ENCODE measurements at places on chromosomes 11 and 22.

- DNase-seq = no peak
Measured at GRCh38 chr11:2342981-2343380, 34.1 kb upstream of the CD81 start.

DNA sequence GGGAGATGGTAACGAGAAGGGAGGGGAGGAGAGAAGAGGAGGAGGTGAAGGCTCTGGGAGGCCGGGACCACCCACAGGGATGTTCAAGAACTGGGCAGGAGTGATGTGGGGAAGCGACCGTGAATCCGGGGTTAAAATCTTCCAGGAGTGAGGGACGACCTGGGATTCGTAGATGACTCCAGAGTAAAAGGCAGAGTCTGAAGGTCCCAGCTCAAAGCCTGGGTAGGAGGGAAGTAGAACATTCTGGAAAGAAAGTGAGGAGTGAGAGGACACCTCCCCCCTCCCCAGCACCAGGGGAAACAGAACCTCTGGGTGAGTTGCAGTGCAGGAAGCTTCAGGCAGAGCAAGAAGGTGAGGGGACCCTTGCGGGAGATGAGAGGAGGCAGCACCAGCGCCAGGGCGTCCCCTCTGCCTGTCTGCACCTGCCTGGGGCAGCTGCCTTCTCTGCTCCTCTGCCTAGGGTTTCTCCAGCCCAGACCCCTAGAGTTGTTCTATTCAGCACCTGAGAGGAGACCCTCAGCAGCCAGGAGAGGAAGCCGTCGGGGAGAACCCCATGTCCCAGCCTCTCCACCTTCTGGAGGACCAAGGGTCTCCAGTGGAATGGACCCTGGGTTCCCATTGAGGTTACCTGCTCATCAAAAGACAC lies 49.7 kb downstream of the LINC01488 start:
- DNase-seq = no peak

- no peak for DNase-seq
Measured at GRCh38 chr11:14705067-14705466, 61.5 kb downstream of the PDE3B start.

GRCh38 chr11:1890856-1891830 lies 552 bp downstream of the PRR33 start:
- DNase-seq = peak; percentile 29

DNA sequence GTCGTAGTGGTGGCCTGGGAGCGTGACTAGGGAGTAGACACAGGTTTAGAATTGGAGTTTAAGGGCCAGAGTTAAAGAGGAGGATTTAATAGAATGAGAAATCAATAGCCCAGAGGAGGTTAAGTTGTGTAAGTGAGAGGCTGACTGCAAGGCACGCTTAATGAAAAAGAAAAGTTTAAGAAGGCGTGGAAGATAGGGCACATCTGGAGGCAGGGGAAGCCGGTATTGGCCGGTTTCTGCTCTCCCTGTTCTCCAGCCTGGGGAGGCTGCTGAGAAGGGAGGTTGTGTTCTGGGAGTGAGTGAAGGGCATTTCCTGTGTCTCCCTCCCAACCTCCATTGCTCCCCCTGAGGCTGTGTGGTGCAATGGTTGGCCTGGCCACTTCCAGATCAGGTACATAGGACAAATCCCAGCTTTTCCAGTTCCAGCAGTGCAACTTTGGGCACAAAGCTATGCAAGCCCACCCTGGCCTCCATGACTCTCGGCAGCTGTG lies 6.3 kb downstream of the GRIK4 start:
- DNase-seq = no peak

DNA sequence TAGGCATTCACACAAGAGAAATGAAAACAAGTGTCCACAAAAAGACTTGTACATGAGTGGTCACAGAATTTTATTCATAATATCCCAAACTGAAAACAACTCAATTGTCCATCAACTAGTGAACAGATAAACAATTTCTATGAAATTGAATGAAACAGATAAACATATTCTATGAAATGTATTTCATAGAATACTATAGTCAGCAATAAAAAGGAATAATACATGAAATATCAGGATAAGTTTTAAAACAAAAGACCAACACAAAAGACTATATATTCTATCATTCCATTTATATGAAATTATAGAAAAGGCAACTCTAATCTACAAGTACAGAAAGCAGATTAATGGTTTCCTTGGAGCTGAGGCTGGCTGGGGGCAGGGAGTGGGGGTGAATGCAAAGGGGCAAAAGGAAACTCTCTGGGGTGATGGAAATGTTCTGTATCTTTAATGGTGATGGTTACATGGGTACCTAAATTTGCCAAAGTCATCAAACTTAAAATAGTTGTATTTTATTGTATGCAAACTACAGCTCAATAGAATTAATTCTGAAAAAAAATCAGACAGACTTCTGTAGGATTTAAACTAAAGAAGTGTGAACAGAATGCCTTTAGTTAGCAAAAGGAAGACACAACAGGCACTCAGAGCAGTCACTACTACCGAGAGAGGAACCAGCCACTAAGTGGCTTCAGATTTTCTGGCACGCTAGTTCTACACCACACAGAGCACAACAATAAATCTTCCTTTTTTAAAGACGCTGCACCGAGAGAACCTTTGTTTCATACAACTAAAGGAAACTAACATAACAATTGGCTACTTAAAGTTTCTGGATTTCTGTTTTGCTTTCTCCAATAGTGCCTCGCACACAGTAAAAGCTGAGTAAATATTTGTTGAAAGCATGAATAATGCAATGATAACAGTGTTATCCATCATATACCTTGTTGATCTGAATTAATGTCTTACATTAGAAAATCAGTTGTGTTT lies 15.4 kb downstream of the CCDC34 start:
- DNase-seq = no peak

GRCh38 chr11:92811341-92811740 lies 158.1 kb upstream of the MTNR1B start:
- no peak for DNase-seq

- no peak for DNase-seq
Measured at GRCh38 chr11:73916435-73916834, 34.4 kb upstream of the DNAJB13 start.

Measured in stimulated activated naive CD4-positive, alpha-beta T cell (primary cell).